ENCODE measurements at places on chromosomes 2 and 18.

GRCh38 chr18:12359515-12359927, 17.5 kb downstream of the AFG3L2 start:
- DNase-seq, result no peak

DNA sequence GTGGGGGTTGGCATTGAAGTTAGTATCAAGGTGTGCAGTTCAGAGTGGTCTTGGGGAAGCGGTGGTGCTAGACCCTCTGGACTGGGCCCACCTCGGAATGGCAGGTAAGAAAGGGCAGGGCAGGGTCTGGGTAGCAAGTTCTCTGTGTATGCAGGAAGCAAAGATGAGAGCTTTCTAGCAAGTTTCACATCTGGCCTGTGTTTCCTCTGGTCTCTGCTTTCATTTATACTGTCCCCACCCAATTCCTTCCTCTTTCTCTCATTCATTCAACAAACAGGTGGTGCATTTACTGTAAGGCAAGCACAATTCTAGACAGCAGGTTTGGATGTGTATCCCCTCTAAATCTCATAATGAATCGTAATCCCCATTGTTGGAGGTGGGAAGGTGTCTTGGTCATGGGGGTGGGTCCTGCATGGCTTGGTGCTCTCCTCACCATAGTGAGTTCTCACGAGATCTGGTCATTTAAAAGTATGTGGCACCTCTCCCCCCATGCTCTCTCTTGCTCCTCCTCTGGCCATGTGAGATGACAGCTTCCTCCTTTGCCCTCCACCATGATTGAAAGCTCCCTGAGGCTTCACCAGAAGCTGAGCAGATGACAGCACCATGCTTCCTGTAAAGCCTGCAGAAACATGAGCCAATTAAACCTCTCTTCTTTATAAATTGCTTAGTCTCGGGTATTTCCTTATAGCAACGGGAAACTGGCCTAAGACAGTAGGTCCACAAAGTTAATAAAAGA, 51.8 kb downstream of the PKDCC start:
- no peak for DNase-seq

- no peak for DNase-seq
Measured at GRCh38 chr18:5969989-5970403, 74.7 kb upstream of the TMEM200C start.

- DNase-seq, result no peak
Measured at GRCh38 chr2:50284188-50284587, 747.7 kb downstream of the NRXN1 start.

- no peak for DNase-seq
Measured at GRCh38 chr2:213959589-213959988, 451.3 kb upstream of the VWC2L start.

DNA sequence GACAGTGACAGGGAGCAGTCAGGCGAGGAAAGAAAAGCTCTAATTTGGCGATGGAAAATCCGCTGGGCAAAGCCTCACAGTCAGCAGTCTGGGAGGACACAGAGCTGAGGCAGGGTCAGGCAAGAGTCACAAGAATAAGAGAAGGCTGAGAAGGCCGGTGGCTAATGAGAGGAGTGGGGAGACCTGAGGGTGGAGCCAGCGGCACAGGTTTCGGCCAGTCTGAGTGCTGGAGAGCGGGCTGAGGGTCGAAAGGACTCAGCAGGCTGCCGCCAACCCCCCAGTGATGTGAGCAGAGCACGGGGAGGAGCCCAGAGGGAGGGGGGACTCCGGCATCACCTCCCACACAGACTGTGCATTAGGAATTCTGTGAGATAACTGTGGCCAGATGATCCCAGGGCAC, 500.6 kb upstream of the MYT1L start:
- DNase-seq, result no peak

Measured in 8988T (cell line).